Naive thymus-derived CD4-positive, alpha-beta T cell (primary cell): ENCODE measurements at places on chromosomes 1 and 21. TPM values are rescaled to one million over a fixed set of nuclear protein-coding genes. Genes with fewer than 3 reads are reported as not detected.

- H3K4me3 ChIP-seq: no peak overlapping the region
- no peak overlapping the region for H3K27ac ChIP-seq
- no peaks in the 10 kb centered on the region for H3K4me1 ChIP-seq
- no peak for DNase-seq
- H3K27me3 ChIP-seq: no peaks in the 10 kb centered on the region
Observed at GRCh38 chr1:38063616-38064015, 17.0 kb upstream of the POU3F1 start.

GRCh38 chr1:92903765-92904164 is 57.5 kb downstream of the DIPK1A start:
- H3K27me3 ChIP-seq: no peaks in the 10 kb centered on the region
- DNase-seq: no peak
- no peaks in the 10 kb centered on the region for H3K36me3 ChIP-seq
- no peak overlapping the region for H3K27ac ChIP-seq
- no peak overlapping the region for H3K4me3 ChIP-seq
- H3K4me1 ChIP-seq: no peaks in the 10 kb centered on the region

GRCh38 chr1:96557336-96557735 is 164.2 kb upstream of the PTBP2 start:
- no peak for DNase-seq
- H3K4me1 ChIP-seq: no peaks in the 10 kb centered on the region
- H3K4me3 ChIP-seq: no peak overlapping the region
- no peaks in the 10 kb centered on the region for H3K36me3 ChIP-seq
- no peak overlapping the region for H3K27ac ChIP-seq

DNA sequence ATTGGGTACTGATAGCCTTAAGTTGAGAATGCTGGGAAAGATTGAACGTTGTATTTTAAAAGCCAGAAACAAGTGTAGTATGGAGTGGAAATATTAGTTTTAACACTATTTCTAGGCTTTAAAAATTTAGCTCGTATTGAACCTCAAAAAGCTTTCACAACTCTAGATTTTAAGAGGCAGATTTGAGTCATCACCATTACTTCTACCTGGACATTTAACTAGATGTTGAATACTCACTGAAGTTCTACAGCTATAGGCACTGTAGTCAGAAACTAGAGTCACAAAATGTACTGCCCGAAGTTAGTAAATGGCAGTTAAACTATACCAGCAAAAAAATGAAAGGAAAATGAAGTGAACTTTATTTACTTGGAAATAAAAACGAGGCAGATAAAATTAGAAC is 96.5 kb downstream of the NEK7 start:
- no peaks in the 10 kb centered on the region for H3K36me3 ChIP-seq
- H3K4me1 ChIP-seq: no peaks in the 10 kb centered on the region
- no peaks in the 10 kb centered on the region for H3K27me3 ChIP-seq
- H3K27ac ChIP-seq: no peak overlapping the region

The SYCP1 gene
- not detected for polyA plus RNA-seq
